Esophagus mucosa (tissue), 1 donor: ENCODE measurements at places on chromosomes 4 and X. TPM values are rescaled to one million over a fixed set of nuclear protein-coding genes. Genes with fewer than 3 reads are reported as not detected.

Gene NPNT
- 17.5 TPM for total RNA-seq

Gene VCX2
- not detected for total RNA-seq

Gene ADGRG2
- 0.16 TPM for total RNA-seq

Gene MAGEB1
- not detected for total RNA-seq

Gene MAGEA9B
- total RNA-seq = not detected

Gene SPCS3
- 61.5 TPM for total RNA-seq

Gene PPP4R3C
- not detected for total RNA-seq

Gene MTCP1
- total RNA-seq = 14.9 TPM

Gene HS6ST2
- total RNA-seq = 8.5 TPM

Gene GBA3
- 0.12 TPM for total RNA-seq

Gene SRPK3
- total RNA-seq = 0.12 TPM

- no peak for ATAC-seq
Observed at GRCh38 chrX:49930039-49930438, 7.6 kb downstream of the CLCN5 start.

GRCh38 chrX:132778917-132779316 lies 179.5 kb downstream of the HS6ST2 start:
- ATAC-seq = no peak

GRCh38 chr4:87392183-87392582 lies 1.2 kb upstream of the HSD17B11 start:
- ATAC-seq = no peak

DNA sequence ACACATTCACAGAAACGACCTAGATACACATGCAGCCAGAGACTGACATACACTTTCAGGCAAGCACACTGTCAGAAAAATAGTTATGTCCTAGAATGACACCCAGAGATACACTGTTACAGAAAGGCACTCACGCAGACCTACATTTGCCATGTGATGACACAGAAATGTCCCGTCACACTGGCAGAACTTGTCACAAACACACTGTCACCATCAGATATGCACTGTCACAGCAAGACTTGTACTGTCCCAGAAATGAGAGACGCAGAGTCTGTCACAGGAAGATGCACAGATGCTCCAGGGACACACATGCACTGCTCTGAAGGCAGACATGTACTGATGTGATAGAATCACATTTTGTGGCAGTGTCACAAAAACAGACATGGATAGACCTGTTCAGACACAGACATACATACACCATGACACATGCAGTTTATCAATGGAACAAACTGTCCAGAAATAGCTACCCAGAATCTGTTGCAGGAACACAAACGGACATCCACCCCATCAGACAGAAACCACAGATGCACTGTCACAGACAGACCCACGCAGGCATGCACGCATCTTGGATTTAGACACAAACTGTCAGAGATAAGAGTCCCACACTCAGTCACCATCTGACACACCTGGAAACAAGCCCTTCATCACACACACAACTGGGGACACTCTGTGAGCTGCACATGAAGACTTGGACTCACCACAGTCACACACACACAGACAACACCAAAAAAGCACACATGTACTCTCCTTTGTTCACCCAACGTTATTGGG lies 1.3 kb upstream of the PIM2 start:
- ATAC-seq = no peak

GRCh38 chr4:42344309-42344708 lies 53.0 kb upstream of the SHISA3 start:
- no peak for ATAC-seq

- ATAC-seq = no peak
Observed at GRCh38 chr4:21872101-21872500, 76.5 kb downstream of the KCNIP4 start.

DNA sequence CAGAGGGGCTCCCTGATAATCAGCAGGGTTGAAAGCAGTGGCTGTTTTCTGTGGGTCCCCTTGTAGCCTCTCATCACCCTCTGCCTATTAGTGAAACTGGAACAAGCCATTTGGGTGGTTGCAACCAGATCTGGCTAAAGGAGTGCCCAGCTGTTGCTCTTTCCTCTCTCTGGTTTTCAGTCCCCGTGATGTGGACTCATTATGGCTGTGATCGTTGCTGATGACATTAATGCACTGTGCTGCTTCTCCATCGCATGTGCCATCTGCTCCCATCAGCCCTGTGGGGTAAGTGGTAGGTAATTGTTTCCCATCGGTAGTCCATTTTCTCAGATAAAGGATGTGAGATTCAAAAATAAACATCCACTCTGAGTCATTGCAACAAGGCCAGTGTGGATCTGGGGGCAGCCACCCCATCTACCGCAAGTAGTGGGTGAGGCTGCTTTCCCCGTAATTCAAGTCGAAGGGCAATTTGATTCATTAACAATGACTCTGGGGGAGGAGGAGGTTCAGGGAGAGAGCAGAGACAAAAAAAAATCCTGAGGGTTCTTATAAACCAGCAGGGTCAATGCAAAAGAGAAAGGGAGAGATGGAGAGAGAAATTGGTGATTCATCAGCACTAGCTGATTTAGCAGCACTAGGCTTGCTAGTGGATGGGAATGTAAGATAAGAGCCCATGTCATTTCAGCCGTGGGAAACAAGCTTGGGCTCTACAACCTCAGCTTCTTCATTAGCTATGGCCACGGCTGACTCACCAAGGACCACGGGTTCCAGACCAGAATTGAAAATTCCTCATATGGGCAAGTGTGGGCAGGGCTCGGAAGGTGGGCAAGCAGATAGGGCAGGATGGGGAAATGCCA lies 357.8 kb downstream of the MID1IP1 start:
- no peak for ATAC-seq

GRCh38 chrX:65841263-65841662 lies 173.8 kb downstream of the MSN start:
- ATAC-seq = no peak

DNA sequence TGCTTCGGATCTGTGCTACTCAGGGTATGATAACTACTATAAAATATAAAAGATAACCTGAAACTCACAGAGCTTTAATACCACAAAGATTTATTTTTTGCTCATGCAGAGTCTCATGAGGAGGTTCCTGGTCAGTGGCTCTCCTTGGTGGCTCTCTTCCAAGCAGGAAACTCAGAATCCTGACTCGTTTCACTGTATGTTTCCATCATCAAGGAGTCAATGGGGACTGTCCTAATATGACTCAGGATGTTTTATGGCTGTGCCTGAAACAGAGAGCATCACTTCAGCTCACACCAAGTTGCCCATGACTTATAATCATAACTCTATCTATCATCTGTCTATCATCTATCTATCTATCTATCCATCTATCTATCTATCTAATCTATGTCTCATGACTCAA lies 620.8 kb upstream of the NR3C2 start:
- ATAC-seq = peak; percentile 55

- peak; percentile 18 for ATAC-seq
Observed at GRCh38 chrX:11437642-11438379, 144.6 kb downstream of the AMELX start.

- peak; percentile 9 for ATAC-seq
Observed at GRCh38 chr4:185424905-185425646, 688 bp downstream of the UFSP2 start.

DNA sequence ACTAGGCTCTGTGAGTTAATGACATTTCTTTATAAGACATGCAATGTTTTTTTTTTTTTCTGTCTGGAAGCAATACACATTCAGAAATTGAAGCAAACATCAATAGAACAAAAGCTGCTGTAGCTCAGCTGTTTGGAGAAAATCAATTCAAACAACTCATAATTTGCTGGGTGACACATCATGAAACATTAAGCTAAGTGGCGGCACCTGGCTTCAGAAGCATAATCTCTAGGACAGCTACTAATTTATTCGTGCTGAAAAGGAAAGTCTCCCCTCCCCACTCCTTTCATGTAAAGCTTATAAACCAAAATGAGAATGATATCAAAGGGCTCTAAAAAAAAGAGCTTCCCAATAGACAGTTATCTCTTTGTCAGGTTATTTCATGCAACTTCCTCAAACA lies 73.9 kb downstream of the LUZP4 start:
- ATAC-seq = no peak

GRCh38 chr4:32396507-32397070 lies 1676.4 kb downstream of the PCDH7 start:
- ATAC-seq = no peak

DNA sequence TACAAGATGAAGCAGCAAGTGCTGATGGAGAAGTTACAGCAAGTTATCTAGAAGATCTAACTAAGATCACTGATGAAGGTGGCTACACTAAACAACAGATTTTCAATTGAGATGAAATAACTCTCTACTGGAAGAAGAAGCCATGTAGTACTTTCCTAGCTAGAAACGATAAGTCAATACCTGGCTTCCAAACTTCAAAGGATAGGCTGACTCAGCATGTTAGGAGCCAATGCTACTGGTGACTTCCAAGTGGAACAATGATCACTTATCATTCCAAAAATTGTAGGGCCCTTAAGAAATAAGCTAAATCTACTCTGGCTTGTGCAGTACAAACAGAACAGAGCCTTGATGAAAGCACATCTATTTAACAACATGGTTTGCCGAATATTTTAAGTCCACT lies 55.0 kb downstream of the FBXW7 start:
- ATAC-seq = no peak

DNA sequence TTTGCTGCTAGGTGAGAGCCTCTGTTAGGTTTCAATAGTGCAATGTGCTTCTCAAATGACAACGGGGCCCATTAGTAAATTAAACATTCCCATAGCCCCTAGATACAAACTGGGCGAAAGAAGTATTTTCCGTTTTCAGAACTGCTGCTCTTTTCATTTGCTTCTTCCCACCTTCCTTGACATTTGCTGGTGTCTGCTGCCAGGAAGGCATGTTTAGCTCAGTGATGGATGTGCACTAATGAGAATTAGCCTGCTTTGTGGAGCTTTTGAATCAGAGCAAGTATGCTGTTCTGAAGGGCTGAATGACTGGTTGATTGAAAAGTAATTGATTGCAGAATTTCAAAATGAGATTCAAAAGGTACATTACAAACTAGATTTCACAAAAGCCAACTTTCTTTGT lies 57.0 kb downstream of the SHROOM3 start:
- ATAC-seq = no peak

DNA sequence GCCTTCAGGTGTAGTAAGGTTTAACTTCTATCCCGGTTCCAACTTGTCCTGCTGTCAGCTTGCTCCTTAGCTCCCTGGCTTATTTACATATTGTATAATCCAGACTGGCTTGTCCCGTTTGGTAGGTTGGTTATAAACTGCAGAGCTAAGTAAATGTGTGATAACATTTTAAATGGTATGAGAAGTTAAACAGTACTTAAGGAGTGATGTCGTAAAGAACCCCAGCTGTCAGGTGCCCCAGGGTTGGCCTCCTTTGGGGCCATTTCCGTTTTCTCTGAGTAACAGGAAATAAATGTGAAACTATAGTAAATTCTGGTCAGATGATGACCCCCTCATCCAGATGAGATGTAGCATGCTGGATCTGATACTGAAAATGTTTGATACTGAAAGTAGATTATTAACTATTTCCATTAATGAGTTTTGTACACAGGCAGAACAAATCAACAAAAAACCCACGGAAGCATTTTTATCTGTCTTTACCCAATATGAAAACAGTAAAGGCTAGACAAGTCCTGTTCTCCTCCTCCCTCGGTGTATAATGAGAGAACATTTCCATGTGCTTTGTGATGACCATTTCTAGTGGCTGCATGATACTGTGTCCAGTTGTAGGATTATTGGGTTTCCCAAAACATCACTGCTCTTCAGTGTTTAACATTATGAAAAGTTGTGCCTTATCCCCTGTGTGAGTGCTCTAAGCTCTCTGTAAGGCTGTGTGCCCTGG lies 22.4 kb downstream of the GAB1 start:
- ATAC-seq = peak; percentile 92

DNA sequence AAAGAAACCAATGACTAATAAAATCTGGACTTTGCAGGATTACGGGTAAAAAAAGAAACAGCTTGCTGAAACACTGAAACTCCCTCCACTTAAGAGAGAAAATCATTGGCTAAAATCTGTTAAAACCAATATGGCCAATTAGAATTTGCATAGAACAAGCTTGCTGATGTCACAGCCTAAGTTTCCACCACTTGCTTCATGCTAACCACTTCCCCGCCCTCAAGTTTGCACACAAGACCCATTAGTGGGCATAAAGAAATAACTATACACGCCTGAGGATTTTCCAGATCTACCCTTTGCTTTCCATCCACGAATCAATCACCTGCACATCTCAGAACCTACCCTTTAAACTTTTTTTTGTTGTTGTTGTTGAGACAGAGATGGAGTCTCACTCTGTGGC lies 42.7 kb upstream of the PHEX start:
- ATAC-seq = no peak

DNA sequence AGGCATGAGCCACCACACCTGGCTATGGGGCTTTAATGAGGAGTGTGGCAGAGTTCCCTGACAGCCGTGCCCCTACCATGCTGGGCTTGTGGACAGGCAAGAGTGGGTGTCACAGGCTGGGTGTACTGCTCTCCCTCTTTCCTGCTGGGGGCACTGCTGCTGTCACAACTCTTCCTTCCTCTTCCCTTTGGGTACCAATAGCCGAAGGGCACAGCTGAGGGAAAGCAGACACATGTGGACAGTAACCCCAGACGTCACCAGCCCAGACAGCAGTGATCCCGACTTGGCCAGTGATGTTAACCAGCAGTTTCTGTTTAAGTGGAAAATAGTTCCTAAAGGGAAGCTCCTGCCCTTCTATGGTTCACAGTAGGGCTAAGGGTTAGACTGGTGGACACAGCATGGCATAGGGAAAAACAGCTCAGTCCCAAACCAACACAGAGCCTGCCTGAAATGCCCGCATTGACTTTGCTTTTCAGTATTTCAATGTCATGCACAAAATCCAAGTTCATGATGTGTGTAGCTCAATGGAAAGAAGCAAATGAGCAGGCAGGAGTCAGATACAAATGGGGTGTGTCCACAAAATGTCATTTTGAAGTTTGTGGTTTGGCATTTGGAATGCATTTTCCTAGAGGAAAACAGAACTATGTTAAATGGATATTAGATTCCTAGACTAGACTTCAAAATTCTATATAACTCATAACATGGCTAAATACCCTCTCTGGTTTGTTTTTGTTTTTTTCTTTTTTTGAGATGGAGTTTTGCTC lies 24.9 kb upstream of the DDX3X start:
- ATAC-seq = no peak

DNA sequence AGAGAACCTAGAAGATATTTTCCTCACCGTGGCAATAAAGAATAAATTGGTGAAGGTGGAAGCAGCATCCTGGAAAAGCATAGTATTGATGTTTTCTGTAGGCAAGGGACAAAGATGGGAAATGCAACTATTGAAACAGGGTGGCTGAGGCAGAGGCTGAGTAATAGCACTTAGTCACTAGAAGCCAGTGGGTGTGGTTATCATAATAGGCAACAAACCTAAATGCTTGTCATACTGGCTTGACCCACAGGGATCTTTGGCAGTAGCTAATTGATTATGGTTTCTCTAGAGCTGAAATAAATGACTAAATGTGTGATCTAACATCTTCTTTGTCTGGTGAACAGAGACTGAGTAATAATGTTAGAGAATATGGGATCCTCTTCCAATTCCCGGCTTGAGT lies 353.6 kb upstream of the RPS6KA3 start:
- peak; percentile 59 for ATAC-seq

DNA sequence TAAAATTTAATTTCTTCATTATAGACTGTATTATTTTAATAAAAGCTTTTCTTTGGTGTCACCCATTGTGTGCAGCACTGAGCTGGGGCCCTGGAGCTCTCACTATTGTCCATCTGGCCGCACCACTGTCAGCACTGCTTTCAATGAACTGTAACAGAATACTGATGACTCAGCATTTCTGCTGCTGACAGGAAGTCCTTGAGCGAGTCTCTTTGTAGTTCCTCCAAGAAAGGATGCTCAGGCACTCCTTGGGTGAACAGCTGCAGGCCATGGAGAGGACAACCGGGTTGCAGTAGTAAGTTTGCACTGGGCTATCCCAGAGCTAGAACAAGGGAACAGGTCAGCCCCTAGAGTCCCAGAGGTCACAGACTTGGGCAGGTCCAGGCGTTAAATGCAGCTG lies 81.6 kb downstream of the SORBS2 start:
- peak; percentile 64 for ATAC-seq

- no peak for ATAC-seq
Observed at GRCh38 chrX:130933358-130933757, 30.3 kb upstream of the ENOX2 start.
